Activated CD4-positive, CD25-positive, alpha-beta regulatory T cell (primary cell): ENCODE measurements at places on chromosomes 16 and 17.

GRCh38 chr17:35973333-35974260 lies 7.7 kb downstream of the CCL16 start:
- no peak for DNase-seq

DNA sequence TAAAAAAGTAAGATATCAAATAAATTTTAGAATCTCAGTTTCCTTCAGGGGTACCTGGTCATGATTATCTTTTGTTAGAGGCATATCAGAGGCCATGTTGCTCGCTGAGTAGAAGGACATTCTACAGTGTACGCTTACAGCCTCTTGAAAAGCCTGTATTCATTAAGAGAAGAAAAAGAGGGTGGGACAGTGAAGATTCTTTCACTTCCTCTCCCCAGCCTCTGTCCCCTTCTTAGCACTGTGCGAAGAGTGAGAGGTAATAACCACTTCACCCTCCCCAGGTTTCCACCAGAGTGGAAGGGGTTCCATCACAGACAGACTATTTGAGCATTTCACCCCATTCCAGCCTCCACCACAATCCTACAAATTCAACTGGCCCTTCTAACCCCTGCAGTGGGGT lies 4.8 kb upstream of the LPO start:
- no peak for DNase-seq

- no peak for DNase-seq
These were observed 1.8 kb downstream of the SOCS1 start for GRCh38 chr16:11253995-11254912.

- DNase-seq, result no peak
These were observed 248.0 kb downstream of the TMEM114 start for GRCh38 chr16:8342276-8342675.

DNA sequence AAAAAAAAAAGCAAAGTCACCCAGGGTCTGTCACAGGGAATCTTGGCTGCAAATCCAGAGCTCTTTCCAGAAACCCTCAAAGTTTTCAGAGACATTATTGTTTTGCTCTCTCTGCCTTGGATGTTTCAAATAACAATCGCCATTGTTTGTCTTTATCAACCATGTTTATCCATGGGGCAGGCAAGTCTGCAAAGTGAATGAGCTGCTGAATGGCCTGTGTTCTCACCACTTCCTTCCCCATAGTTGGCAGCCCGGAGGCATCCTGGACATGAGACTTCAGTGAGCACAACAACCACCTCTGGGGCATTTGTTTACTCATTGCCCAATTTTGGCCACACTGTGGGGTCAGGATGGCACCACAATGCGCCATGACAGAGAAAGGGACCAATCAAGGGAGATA lies 53.1 kb upstream of the USP7 start:
- DNase-seq, result no peak

DNA sequence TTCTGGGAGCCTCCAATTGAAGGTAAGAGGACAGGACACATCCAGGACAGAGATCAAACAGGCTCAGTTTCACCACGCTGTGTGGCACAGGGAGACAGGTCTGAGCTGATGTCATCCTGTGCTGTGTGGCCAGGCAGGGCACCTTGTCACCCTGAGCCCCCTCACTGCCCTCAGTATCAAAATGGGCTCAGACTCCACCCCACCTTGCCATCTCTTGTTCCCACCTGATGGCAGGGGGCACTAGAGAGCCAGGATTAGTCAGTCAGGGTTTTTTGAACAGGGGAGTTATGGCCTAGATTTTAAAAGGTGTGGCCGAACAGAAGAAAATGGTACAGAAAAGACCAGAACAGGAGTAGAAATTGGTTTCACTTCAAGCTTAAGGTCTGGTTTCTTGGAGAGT lies 2.6 kb downstream of the KAT2A start:
- DNase-seq, result peak; percentile 28

GRCh38 chr16:78405833-78406232 lies 306.4 kb downstream of the WWOX start:
- no peak for DNase-seq

DNA sequence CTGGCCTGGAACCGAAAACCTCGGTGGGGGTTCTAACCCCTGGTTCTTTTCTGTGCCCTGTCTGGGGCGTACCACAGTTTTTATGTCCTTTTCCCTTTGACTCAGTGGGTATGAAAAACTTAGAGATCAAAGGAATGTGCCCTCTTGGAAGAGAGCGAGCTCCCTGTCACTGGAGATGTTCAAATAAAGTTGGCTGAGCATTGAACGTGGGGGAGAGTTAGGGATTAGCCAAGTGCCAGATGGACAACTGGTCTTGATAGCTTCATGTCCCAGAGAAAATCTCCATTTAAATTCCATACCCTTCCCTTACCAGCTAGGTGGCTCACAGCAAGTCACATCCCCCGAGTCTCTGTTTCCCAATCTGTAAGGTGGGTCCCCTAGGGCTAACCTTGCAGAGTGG lies 9.5 kb downstream of the ADGRG1 start:
- DNase-seq, result no peak

DNA sequence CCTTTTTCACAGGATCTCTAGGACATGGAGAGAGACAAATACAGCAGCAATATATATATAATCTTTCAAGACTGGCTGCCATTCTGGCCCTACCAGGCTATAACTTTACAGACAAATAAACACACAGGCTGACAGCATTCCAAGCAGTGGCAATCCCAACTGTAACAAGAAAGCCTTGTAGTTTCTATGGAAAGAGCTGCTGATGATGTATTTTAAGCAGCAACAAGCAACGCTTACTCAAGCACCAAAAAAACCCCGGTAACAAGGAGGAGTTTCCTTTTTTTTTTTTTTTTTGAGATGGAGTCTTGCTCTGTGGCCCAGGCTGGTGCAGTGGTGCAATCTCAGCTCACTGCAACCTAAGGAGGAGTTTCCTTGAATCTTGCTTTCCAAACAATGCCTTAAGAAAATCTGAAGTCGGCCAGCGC lies 23.2 kb downstream of the LSM12 start:
- DNase-seq, result no peak

GRCh38 chr17:8383143-8383822 lies at the start of gene RPL26:
Gene RPL26, minus strand, starts transcription at chr17:8383193. Its CDS starts 883 bp downstream, at chr17:8382310.
- peak; percentile 84 for DNase-seq

GRCh38 chr17:1347589-1348323 lies 52.3 kb downstream of the YWHAE start:
- no peak for DNase-seq

DNA sequence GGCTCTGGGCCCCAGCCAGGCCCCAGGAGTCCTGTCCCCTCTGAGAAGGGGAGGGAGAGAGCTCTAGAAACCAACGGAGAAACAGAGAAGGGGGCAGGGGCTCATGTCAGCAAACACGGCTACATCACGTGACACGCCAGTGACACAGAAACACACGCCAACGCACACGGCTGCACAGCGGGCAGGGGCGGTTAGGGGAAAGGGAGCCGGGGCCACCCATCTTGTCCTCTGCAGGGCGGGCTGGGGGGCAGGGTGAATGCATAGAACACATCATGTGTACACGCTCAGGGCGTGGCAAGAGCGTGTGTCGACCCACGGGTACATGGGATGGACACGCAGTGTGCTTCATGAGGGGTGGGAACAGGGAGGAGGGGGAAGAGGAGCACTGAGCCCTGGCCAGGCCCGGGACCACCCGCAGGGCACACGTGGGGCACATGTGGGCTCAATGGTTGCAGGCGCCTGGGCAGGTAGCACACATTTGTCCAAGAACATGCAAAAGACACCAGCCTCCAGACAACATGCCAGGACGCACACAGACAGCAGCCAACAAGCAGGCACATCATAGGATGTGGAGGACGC lies 4.6 kb downstream of the HSD3B7 start:
- no peak for DNase-seq

- no peak for DNase-seq
These were observed 4.8 kb downstream of the MEAK7 start for GRCh38 chr16:84499638-84500037.

- DNase-seq, result no peak
These were observed 905.0 kb upstream of the RBFOX1 start for GRCh38 chr16:6427621-6428020.

GRCh38 chr17:73122953-73123605 lies 30.6 kb upstream of the SLC39A11 start:
- no peak for DNase-seq

GRCh38 chr17:40511667-40512220 lies 10.3 kb upstream of the TNS4 start:
- DNase-seq, result no peak

GRCh38 chr17:12528036-12528435 lies 137.7 kb upstream of the MYOCD start:
- no peak for DNase-seq

DNA sequence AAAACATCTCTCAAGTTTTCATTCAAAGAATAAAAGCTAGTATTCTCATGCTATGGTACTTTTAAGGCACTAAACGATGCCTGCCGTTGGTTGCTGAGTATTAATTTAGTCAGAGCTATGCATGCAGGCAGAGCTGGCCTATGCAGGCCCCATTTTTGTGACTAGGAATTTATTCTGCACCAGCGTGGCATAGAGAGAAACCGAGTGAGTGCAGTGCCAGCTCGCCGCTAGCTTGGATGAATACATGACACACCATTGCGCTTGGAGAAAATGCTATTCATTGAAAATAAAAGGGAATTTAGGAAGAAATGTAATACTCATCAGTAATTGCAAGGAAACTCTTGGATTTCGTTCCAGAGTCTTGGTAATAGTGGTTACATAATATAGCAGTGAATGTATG lies 231.6 kb upstream of the RBFOX1 start:
- no peak for DNase-seq

DNA sequence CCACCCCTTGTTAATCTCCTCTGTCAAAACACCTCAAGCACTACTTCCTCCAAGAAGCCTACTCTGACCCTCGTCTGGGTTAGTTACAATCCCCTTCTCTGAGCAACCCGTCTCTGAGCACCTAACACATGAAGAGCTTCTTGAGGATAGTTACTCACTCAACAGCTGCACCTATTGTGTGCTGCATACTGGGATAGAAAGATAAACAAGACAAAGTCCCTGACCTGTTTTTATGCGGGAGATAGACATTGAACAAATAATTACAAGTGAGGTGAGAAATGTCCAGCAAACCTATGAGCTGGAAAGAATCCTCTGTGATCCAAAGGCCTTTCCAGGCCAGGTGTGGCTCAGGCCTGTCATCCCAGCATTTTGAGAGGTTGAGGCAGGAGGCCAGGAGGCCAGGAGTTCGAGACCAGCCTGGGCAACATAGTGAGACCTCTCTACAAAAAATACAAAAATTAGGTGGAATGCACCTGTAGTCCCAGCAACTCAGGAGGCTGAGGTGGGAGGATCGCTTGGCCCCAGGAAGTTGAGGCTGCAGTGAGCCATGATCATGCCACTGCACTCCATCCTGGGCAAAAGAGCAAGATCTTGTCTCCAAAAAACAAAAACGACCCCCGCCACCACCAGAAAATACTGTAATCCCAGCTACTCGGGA lies 5.5 kb upstream of the ZNF771 start:
- DNase-seq, result no peak

DNA sequence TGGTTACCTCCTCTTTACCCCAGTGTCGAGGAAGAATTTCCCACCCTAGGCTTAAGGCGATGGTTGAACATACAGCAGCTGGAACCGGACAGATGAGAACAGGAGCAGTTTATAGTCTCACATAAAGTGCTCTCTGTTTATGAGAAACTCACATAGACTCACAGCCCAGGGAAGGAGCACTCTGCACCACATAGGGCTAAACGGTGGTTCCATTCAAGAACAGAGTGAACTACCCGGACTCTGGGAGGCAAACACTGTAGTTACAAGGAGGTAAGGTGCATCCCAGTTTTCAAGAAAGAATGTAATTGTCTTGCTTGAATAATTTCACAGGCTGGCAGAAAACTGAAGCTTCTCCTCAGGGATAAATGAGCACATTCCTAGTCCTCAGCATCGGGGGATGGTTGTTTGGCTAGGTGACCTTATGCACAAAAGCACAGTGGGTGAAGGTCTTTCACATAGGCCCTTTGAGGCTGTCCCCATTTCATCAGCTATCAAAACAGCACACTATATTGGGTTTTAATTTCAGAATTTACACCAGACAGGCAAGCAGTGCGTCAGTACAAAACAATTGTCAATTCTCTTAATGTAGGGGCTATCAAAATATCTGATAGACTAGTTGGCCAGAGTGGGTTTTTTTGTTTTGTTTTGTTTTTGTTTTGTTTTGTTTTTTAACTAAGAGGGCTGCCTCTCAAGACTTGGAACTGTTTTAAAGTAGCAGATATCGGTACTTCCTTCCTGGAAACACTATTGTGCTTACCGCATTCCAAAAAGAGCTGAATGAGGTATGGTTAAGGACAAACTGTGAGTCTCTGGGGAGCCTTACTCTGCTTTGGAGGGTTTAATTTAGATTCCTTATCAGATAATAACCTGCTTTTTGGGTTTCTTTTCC lies 918.1 kb upstream of the CDH8 start:
- DNase-seq, result no peak

DNA sequence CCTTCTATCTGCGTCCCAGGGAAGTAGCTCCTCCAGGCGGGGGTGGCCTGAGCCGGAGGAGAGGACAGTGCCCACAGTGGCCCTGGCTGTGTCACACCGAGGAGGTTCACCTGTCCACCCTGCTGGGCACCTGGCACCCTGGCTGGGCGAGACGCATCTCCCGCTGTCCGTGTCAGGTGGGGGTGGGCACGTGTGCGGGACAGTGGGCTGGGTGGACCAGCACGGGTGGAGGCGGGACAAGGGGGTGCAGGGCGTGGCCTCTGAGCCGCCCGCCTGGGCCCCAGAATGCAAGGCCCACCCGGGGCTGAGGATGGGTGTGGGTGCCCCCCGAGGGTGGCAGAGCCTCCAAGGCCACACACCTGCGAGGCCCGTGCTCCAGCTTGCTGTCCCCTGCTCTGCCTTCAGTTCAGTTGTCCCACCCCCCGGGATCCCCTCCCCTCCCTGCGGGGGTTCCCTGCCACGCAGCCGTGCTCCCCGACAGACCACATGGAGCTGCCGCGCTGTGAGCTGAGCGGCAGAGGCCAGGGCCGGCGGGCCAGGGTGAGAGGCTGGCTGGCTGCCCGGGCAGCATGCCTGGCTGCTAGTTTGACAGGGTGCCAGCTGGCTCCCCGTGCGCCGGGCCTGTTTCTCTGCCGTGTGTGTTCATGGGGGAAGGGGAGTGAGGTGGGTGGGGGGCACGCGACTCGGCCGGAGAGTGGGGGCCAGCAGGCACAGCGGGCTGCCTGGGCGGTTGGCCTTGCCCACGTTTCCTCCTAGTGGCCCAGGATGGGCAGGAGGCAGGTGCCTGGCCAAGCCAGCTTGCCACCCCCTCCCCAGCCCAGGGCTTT lies 33.9 kb downstream of the BAHCC1 start:
- no peak for DNase-seq
